ENCODE measurements at places on chromosomes 3 and 15.

- no peak for DNase-seq
These were observed 189.1 kb downstream of the FAM43A start for GRCh38 chr3:194874783-194875182.

GRCh38 chr15:27495963-27496459 is 525.0 kb downstream of the GABRG3 start:
- DNase-seq, result no peak

DNA sequence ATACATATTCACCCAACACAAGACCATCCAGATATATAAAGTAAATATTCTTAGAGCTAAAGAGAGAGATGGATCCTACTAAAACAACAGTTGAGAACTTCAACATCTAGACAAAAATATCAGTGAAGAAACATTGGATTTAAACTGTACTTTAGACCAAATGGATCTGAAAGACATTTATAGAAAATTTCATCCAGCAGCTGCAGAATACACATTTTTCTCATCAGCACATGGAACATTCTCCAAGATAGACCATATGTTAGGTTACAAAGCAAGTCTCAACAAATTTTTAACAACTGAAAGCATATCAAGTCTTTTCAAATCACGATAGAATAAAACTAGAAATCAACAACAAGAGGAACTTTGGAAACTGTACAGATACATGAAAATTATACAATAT is 369.0 kb upstream of the CCDC54 start:
- no peak for DNase-seq

- no peak for DNase-seq
These were observed 15.7 kb downstream of the EMC4 start for GRCh38 chr15:34240537-34240936.

DNA sequence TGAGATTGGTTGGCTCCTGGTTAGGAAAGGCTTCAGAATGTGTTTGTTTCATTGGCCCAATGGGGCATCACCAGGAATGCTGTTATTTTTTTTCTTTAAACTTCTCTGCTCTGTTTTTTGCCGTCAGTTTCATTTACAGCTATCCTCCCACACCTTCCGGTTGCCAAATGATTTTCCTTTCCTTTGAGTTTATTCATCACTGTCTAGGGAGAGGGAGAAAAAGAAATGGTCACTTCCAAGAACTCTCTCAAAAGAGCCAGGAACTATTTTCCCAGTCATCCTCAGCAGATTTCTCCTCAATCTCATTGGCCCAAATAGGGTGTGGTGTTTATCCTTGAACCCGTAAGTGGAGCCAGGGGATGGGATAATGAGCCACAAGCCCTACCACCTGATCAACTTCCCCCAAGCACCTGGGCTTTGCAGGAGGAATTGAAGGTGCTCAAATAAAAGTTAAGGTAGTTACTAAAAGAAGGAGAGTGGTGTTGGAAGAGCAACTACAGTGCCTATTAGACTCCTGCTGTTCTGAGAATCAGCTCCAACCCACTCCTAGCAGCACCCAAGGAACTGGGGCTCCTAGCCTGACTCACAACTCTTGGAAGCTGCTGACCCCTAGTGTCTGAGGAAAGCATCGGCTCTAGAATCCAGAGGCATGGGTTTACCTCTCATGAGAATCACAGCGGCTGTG is 183.8 kb upstream of the IL12A start:
- DNase-seq, result no peak

DNA sequence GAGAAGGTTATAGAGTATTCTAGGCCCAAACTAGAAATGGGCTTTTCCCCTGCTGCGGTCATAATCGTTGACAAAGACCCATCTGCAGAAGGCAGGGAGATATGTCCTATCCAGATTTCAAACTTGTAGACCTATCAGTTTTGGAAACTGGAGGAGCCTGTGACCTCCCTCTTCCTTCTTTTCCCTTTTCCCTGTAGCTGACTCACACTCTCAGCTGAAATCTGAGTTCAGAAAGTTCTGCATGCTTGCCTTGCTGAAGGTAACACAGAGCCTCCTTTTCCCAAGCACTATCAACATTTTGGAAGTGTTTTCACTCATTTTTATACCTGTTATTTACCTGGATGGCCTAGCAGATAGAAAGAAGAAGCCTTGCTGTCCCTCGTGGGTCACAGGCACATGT is 59.1 kb upstream of the PSMD6 start:
- DNase-seq, result no peak

- no peak for DNase-seq
These were observed 83.6 kb downstream of the CCR1 start for GRCh38 chr3:46124216-46125177.

DNA sequence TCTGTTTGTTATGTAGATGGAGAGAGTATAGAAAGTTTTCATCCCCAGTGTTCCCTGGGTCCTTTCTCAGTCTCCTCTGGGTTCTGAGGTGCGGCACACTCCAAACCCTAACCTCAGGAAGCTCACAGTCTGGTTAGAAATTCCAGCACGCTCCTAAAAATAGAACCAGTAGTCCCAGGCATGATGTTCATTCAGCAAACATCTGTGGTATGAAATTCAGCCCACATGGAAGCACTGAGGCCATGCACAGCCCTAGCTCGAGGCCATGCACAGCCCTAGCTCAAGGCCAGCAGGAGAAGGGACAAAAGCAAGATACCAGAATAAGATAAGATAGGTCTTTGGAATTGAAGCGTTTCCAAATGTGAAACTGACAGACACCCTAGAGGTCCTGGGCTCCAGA is 82.3 kb upstream of the OXTR start:
- DNase-seq, result no peak
